ENCODE measurements at places on chromosomes 2 and 18.

DNA sequence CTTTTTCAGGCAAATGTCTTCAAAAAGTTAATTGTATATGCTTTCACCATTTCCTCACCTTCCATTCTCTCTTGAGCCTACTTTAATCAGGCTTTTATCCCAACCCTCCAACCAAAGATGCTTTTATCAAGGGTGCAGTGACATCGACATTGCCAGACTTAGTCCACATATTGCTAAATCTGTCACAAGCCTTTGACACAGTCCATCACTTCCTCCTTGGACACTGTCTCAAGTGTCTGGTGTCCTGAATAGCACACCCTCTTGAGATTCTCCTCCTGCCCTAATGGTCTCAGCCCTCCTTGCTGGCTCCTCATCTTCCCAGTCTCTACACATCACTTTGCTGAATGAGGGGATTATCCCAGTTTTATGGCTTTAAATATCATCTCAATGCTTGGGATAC, 147.5 kb upstream of the SLC39A10 start:
- DNase-seq = no peak

- no peak for DNase-seq
Measured at GRCh38 chr2:70743677-70744076, 24.3 kb downstream of the ADD2 start.

DNA sequence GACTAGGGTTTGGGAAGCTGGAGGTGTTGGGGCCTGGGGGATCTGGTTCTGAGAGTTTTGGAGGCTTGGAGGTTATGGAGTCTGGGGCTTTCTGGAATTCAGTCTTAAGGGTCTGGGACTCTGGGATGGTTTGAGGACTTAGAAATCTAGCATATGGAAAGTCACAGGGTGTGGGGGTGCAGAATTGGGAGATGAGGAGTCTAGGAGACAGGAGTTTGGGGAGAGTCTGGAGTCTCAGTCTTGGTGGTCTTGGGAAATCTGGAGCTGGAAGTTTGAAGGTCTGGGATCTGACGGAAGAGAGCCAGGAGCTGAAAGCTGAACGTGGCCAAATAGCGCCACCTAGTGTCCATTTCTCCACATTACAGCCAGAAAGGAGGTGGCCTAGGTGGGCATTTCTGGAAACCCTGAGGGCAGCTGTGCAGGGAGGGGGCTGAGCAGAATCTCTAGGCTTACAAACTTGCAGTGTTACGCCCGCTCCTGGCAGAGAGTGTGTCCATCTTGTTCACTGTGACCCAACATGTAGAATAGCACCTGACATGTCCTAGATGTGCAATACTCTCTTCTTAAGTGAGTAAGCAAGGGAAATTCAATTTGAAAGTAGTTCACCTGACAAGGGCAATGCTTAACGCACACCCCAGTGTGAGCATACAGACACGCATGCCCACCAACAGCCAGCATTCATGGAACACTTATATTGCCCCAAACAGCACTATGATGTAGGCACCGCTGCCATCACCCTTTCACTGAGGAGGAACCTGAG, 204.8 kb downstream of the TFCP2L1 start:
- no peak for DNase-seq

DNA sequence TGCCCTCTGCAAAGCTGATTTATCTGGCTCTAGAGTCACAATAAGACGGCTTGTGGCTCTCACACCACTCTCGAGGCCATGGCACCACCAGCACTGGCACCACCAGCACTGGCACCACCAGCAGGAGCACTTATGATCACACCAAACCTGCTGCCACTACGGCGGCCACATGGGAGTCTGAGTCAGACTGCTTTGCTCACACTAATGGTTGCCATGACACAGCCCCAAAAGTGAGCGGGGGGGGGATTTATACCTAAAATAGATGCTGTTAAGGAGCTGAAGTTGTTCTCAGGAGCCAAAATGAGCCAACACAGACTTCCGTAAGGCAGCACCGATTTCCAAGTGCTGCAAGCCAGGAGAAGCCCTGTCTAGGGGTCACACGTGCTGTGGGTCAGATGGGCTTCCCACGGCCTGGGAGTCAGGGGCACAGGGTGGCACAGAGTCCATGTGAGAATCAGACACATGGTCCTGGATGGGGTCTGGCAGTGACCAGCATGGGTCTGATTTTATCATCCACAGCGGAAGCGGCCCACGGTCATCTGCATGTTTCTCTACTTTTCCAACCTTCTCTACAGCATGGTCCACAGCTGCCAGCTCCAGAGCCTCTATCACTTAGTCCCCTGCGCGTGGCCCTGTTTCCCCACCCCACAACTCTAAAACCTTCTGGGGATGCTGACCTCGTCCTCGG, 16.7 kb downstream of the DNMT3A start:
- DNase-seq = no peak

DNA sequence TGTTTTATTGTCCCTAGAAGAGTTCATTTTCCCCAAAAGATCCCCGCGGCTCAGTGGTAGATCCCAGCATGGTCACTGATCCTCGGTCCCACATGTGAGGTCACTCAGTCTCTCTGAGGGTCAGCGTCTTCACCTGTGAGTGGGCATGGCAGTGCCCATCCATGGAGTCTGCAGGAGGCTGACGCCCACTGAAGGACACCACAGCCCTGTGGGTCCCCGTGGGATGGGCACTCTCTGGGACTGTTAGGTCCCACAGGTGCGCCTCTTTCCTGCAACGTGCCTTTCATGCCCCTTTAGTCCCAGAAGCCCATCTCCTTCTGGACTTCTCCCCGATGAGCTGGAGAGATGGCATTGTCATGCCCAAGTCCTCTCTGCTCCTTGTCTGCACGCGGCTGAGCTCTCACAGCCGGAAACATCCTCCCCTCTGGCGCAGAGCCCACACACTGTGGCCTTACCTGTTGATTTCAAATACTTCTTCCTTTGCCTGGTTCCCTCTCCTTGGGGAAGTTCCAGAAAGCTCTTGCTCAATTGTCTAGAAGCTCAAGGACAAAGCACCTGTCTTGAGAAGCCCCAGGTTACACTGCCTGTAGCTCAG, 75.9 kb downstream of the PTGR3 start:
- DNase-seq = no peak

DNA sequence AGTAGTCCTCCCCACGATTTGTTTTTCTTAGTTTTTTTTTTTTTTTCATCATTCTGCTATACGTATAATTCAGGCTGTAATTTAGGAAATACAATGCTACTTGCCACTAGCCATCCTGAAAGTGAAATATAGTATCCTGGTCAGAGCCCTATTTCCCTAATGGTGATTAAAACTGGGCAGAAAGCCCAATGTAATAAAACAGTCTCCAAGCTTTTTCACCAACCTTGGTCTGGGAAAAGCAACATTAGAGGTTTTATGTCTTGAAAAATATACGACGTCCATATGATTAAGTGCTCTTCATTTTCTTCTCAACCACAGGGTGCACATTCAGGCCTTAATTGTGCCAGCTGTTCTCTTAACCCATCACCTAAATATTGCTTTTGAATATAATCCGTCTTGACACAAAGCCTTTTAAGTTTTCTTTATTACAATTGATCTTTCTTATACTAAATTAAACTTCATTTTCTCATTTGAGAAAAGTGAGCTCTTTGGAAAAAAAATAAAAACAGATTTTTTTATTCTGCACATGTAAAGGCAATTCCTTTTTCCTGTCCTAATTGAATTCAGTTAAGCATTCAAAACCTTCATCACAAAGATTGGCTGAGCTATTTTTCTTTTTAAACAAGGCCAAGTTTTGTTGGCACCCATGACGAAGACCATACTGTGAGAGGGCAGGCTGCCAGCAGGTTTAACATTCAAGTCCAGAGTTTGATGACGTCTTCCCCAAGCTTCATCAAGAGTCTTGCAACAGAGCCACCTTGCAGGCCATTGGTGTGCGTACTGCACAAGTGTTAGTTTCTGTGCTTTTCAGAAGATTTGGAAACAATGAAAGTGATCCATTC, 52.7 kb downstream of the MAP2 start:
- no peak for DNase-seq

DNA sequence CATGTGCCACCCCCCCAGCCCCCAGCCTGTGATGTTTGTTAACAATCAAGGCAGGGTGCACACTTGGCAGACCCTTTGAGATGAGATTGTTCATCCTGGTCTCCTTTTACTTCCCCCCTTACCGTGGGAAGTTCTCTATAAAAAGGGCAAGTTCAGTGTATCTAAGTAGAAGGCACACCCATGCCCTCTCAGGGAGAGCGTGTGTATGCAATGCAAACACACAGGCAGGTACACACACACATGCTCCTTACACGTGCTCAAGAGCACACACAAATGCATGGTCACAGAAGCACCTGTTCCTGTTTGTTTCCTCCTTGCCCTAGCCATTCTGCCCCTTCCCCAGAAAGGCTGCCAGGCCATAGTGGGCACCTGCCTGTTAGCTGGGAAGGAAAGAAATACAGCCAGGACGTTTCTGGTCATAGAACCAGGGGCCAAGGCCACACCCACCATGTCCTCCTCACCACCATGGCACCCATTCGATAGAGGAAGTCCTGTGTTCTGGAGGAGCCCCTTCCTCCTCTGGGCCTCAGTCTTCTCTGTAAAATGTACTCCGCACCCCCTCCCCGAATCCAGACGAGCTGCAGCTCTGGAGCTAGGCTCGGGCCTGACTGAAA, 3.1 kb downstream of the ATOH8 start:
- no peak for DNase-seq

DNA sequence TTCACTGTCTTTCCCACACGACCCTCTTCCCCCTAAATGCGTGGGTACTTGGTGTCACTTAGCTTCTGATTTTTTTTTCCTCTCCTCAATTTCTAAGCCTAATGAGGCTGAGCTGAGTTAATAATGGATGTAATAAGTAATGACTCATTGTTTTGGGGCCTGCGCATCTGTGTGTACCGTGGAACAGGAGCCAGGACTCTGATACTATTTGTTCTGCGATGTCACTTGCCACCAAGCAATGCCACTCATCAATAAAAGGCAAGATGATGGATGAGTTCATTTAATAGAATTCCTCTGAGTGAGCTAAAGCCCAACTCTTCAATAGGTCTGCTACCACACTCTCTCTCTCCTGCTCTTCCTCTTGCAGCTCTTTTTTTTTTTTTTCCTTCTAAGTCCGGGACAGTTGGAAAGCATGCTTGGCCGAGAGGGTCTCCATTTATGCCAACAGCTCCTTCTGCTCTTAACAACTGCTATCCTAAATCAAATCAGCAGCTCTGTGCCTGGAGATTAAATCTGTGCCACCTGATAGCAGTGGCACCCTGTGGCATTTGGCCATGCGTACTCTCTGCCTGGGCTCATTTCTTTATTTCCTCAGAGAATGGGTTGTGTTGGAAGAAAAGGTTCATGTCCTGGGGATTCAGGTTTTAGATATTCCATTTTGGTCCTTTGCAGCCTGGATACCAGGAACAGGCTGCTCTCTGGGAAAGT, 1284.2 kb upstream of the PIK3C3 start:
- DNase-seq = no peak

GRCh38 chr18:59352250-59352855, 6.7 kb downstream of the LMAN1 start:
- DNase-seq = no peak

GRCh38 chr2:26807788-26808460, 22.1 kb downstream of the CENPA start:
- DNase-seq = no peak

DNA sequence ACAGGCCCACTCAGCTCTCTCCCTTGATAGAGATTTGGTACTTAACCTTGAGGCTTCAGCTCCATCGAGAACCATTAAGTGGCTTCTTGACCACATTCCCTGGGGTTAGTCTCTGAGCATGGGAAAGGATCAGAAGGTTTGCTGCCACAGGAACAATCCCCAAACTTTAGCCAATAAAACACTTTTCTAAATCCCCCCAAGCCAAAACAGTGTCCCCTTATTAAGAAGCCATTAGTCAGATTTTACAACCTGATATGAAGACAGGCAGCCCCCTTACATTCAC, 37.7 kb upstream of the SLC8A1 start:
- DNase-seq = no peak

GRCh38 chr18:10850840-10851239, 298.5 kb downstream of the PIEZO2 start:
- DNase-seq = no peak

DNA sequence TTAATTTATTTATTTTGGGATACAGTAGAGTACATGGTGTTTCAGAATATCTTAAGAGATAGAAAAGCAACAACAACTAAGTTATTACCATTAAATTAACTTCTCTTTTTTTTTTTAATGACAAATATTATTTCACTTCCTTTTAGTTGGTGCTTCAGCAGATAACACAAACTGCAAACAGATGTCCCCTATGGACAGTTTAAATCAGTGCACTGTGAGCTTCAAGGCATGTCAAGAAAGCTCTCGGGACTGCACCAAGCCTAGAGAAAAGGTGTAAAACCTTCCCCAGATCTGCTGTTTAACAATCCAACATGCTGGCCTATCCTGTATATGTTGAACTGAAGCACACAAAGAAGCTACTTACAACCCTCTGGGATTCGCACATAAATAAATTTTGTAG, 122.7 kb downstream of the TCF4 start:
- DNase-seq = no peak

DNA sequence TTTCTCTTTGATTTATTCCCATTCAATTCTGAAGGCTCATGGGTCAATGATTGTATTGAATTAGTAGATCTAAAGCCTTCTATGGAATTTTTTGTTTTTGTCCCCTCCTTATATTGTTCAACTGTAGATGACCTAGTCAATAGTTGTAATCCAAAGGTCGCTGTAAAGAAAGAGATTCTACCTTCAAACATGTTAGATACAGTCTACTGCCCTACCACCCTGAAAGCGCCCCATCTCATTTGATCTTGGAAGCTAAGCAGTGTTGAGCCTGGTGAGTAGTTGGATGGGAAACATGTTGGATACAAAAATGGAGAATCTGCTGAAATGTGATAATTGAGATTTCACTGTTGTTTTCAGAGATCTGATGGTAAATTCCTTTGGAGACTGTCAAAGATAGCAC, 63.0 kb downstream of the PPP1R1C start:
- no peak for DNase-seq

DNA sequence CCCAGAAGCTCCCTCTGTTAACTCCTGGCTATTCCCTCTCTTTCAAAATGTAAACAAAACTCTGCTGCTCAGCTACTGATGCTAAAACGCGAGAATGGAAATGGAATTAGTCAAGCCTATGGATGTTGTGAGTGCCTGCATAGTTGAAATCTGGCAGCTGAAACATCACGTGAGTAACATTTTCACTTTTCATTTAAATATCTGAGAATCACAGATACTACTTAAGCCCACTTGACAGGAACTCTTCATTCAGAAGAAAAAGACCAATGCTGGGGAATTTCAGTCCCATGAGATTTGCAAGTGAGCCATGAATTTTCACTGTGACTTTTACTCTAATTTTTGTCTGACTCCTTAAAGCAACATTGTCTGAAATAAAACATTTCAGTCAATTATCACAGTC, 215.3 kb upstream of the SESTD1 start:
- no peak for DNase-seq

- DNase-seq = no peak
Measured at GRCh38 chr18:22282311-22283115, 113.1 kb downstream of the GATA6 start.

- no peak for DNase-seq
Measured at GRCh38 chr2:228542277-228542676, 360.8 kb upstream of the SPHKAP start.

DNA sequence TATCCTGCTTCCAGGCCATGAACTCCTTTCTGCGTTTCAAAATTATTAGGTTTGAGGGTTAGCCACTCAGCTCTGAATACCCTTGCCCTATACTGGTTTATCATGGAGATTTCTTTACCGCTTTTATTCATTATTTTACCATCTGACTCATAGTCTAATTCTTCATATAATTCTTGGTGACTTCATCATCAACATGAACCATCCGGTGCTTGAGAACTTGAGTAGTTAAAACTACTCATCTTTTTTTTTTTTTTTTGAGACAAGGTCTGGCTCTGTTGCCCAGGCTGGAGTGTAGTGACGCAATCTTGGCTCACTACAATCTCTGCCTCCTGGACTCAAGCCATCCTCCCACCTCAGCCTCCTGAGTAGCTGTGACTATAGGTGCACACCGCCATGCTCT, 94.2 kb upstream of the LHCGR start:
- DNase-seq = no peak
